ENCODE measurements at places on chromosomes 4 and X.

DNA sequence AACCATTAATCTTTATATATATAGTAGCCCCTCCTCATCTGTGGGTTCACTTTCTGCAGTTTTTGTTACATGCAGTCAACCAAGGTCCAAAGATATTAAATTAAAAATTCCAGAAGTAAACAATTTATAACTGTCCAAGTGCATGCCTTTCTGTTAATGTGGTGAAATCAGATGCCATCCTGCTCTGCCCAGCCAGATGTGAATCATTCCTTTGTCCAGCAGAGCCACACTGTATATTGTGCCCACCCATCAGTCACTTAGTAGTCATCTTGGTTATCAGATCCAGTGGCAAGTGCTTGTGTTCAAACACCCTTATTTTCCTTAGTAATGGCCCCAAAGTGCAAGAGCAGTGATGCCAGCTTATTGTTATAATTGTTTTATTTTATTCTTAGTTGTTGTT, 17.2 kb upstream of the PRDM5 start:
- no peak for DNase-seq

GRCh38 chrX:40418813-40419195, 162.0 kb upstream of the ATP6AP2 start:
- no peak for DNase-seq

DNA sequence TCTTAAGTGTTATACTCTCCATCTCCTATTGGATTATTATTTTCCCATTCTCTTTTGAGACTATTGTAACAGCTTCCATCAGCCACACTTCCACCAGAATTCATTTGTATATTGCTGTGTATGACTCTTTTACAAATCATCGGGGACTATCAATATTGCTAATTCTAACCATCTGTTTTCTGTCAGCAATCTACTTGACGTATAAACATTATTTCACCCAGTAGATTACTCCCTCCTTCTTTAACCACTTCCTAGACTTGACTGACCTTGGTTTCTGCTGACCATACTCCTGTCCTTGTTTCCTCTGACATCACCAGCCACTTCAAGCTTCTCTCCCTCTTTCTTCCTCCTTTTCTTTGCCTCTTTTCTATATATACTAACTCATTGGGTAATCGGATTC, 402.9 kb downstream of the PCDH18 start:
- no peak for DNase-seq

- no peak for DNase-seq
These were observed 29.1 kb downstream of the PPP2R2C start for GRCh38 chr4:6443035-6444023.

DNA sequence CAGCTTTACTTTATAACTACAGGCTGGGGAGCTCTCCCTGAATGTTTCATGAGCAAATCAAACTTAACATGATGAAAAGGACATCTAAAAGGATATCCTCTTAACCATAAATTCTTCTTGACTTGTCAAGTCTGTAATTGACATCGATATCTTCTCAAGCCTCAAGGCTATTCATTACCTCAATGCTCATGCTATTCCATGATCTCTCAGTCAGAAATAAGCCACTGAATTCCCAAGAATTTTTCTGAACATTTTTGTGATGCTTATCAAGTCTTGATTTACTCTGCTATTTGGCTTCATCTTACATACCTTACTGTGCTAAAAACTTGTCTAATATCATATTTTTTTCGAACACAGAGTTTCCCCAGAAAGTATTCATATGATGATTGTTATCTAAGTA, 433.4 kb downstream of the PDGFC start:
- DNase-seq: no peak

GRCh38 chrX:70254063-70254400, 6.0 kb downstream of the P2RY4 start:
- no peak for DNase-seq

- DNase-seq: no peak
These were observed 16.3 kb downstream of the NDNF start for GRCh38 chr4:121056066-121056465.

- DNase-seq: peak; percentile 18
These were observed 180.7 kb downstream of the CEP135 start for GRCh38 chr4:56129431-56129861.

DNA sequence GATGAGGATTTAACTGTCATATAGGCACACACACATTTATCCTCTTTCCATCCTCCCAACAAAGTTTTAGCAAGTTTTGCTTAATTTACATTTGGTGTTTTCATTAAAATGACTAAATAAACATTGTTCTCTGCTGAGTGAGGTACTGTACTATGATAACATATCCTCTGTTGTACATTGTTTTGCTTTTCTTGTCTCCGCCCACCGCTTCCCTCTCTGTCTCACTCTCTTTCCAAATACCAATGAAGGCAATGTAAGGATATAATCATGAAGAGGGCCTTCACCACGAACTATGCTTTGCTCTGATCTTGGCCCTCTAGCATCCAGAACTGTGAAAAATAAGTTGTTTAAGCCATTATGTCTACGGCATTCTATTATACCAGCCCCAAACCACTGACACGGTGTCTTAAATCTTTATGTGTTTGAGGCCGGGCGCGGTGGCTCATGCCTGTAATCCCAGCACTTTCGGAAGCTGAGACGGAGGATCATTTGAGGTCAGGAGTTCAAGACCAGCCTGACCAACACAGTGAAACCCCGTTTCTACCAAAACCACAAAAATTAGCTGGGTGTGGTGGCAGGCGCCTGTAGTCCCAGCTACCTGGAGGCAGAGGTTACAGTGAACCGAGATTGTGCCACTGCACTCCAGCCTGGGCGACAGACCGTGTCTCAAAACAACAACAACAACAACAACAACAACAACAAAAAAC, 65.3 kb downstream of the HPRT1 start:
- DNase-seq: no peak

GRCh38 chrX:120647127-120647526, 17.3 kb upstream of the C1GALT1C1 start:
- no peak for DNase-seq

GRCh38 chr4:13968723-13969122, 341.2 kb upstream of the BOD1L1 start:
- DNase-seq: no peak

DNA sequence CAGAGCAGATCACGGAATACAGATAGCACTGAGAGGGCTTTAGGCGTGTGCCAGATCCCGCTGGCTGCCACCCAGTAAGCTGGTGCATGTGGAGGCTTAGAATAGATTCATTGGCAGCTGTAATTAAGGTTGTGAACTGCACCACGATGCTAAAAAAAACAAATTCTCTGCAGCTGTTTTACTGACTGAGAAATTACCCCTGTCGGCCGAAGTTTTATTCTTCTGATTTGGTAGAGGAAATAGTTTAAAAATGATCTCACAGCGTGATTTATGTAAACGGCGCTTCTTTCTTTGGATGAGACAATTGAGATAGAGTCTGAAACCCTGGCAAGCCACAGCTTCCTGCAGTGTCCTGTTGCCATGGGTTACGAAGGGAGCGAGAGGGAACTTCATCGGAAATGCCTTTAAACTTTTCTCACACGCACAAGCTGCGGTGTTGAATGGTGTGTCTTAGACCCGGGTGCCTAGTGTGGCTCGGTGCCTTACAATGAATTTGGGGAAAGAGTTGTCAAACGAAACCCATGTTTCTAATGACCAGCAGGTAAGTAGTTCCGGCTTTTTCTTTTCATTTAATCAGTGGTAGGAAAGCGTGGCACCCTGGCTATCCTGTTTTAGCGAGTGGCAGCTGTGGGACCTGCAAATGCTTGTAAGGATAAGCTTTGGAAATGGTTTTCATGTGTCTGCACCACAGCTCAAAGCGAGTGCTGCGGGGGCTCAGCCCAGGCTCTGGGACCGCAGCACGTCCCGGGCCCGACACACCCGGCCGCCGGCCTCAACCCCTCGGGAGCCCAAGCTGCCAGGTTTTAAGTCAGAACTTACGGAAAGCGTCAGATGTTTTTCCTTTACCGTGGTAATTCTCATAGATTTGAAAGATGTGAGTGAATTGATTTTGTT, 71.7 kb upstream of the HGFAC start:
- no peak for DNase-seq

DNA sequence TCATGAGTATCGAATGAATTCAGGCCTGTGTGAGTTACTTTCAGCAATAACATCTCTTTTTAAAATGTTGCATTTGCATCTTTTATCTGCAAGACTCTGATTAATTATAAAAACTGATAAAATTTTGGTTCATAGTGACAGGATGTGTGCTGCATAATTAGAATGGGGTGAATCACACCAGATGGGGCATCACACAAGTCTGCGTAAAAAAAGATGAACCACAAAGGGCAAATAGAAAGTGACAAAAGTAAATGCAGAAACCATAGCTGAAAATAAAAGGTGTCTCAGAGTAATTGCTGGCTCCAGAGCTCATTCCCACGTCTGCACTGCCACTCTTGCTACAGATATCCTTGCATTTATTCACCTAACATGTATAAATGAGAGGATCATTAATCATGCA, 131.1 kb downstream of the HS3ST1 start:
- DNase-seq: no peak

- DNase-seq: no peak
These were observed 122.2 kb downstream of the UBE2K start for GRCh38 chr4:39820186-39820585.

DNA sequence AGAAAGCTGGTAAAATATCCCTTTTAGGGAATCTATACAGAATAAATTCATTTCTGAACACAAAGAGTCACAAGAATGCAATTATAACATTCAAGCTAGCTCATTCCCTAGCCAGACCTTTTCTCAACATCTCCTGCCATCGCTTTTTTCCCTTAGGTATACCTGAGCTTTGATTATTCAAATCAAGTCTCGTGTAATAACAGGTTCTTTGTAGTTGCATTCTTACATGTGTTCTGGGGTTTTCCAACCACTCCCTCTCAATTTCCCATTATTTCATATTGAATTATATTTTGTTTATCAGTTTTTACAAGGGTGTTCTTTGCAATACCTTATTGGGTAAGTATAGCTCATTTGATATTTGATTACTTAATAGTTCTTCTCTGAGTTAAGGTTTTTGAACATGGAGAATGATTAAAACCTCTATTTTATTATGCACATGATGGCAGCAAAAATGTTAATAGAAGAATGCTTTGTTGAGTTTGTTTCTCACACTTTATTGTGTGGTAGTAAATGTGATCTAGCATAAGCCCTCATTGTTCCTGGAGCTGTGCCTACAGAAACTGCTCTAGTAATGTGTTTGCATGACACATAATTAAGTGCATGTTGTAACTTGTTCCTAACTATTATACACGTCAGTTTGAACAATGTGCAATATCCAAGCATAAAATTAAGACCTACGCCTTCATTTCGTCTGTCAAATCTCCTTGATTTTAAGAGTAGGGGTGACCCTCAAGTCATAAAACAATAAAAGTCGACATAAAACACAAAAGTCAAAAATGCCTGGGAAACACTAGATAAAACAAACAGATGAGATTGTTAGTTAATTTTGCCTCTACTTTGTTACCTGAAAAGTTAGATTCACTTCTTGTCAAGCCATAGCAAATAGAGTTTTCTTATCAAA, 124.0 kb upstream of the POF1B start:
- DNase-seq: no peak

- no peak for DNase-seq
These were observed 161.7 kb downstream of the DCHS2 start for GRCh38 chr4:154329939-154330338.

- DNase-seq: no peak
These were observed 1.9 kb downstream of the UBL4A start for GRCh38 chrX:154484255-154485149.

GRCh38 chr4:168844353-168845049, 165.6 kb downstream of the CBR4 start:
- no peak for DNase-seq

GRCh38 chr4:7716010-7716721, 223.5 kb downstream of the AFAP1 start:
- no peak for DNase-seq

GRCh38 chr4:71275004-71275403, 63.8 kb upstream of the SLC4A4 start:
- DNase-seq: no peak

GRCh38 chrX:2452317-2452784, 48.4 kb downstream of the DHRSX start:
- DNase-seq: no peak

GRCh38 chr4:137510557-137511265, 21.6 kb downstream of the PCDH18 start:
- no peak for DNase-seq

- DNase-seq: no peak
These were observed 53.5 kb upstream of the IL21 start for GRCh38 chr4:122674371-122674770.

- no peak for DNase-seq
These were observed 210.7 kb upstream of the SLC7A11 start for GRCh38 chr4:138452826-138453225.

- no peak for DNase-seq
These were observed 30.6 kb downstream of the PIGG start for GRCh38 chr4:529563-529962.

- DNase-seq: no peak
These were observed 36.9 kb upstream of the PUDP start for GRCh38 chrX:7184816-7185215.

DNA sequence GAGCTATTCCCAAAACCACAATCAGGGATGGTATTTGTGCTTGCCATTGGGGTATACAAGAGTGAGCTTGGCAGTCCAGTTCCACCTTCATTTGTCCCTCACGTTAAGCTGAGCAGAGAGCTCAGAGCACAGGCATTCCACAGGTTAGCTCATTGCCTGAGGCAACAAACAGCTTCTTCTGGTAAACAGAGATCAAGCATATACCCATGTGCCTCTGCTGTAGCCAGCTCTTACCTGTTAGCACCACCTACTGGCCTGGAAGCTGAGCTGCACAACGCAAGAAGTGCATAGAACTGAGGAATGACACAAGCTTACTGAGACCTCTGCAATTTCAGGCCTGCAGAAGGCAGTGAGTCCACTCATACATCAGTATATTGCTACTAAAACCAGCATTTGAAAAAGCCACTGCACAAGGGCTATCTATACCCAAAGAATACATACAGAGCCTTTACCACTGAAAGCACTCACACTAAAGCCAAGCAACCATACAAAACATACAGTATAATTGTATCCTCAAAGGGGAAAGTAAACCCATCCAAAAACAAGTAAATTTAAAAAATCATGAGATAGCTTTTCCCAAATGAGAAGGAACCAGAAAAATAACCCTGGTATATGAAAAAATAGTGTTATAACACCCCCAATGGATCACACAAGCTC, 258.3 kb upstream of the GABRA2 start:
- no peak for DNase-seq
